Osteocyte (in vitro differentiated cells): ENCODE measurements at places on chromosomes 11 and 22. TPM values are rescaled to one million over a fixed set of nuclear protein-coding genes. Genes with fewer than 3 reads are reported as not detected.

The PPME1 gene
- total RNA-seq: 33.4 and 40.4 TPM in 2 replicates

The NXPE2 gene
- total RNA-seq: not detected in 2 replicates

The NELL1 gene
- total RNA-seq: not detected in 2 replicates

The SLC22A8 gene
- total RNA-seq: not detected in 2 replicates

The UPK3A gene
- total RNA-seq: not detected in 2 replicates

The MUC2 gene
- not detected in 2 replicates for total RNA-seq

DNA sequence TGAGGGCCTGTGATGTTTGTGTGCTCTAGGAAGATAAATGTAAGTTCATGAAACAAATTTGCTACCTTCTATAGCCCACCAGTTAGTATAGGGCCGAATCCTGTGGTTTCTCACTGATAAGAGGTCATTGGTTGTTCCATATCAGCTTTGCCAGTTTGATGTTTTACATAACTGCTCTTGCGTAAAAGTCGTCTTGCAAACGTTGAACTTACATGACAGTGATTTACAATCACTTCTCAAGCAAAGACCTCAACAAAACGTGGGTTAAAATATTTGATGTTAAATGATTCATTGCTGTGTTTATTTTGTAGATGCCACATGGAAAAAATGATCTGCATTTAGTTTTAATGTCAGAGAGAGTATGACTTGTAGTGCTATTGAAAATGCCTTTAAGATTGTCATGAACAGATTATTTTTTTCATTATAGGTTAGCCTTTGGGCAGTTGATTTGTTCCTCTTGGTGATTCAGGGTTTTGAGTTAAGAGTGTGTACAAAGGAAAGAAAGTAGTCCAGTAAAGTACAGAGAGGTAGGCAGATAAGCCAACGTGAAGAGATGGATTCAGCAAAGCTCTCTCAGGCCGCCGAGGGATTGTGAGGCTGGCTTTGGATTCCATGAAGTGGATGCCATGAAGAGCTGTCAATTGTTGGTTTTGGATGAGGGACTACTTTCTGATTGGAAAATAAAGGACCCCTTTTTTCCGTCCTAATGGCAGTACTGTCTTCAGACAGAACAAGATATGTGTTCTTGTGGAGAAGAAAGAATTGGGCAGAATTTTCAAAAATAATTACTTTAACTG, 2.6 kb downstream of the EWSR1 start:
- peaks cover 55% of the 10 kb centered on the region for H3K4me1 ChIP-seq
- H3K4me3 ChIP-seq: peak overlapping the region; percentile 94
- H3K36me3 ChIP-seq: peaks cover 46% of the 10 kb centered on the region
- peak overlapping the region; percentile 61 for H3K27ac ChIP-seq
- peak; percentile 6 for DNase-seq

GRCh38 chr11:61596542-61596941, 15.7 kb upstream of the SYT7 start:
- H3K36me3 ChIP-seq: no peaks in the 10 kb centered on the region
- no peak overlapping the region for H3K27ac ChIP-seq
- H3K4me3 ChIP-seq: no peak overlapping the region
- H3K27me3 ChIP-seq: peaks cover 36% of the 10 kb centered on the region
- DNase-seq: no peak

DNA sequence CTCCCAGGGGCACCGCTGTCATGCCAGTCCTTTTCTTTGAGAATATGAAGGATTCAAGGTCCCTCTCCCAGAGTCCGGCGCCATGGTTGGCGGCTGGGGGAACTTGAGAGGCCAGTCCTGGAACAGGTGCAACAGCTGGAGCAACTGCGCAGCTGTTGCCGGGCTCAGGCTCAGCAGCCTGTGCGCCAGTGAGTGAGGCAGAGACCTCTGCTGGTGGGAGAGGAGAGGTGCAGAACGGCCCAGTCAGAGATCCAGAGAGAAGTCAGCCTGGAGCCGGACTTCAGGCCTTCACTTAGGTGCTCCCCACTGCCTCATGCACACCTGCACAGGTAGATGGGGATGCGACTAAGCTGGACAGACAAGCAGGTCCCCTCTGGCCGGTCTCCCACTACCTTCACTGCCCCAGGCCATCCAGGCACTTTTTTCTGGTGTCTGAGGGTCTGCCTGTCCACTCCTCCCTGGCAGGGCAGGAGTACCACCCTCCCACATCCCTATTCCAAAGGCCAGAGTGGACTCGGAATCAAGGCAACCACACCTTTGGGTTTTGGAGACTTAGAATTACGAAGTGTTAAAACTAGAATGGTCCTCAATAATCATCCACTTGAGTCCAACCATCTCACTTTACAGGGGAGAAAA, 4.6 kb downstream of the CHRDL2 start:
- H3K4me3 ChIP-seq: no peak overlapping the region
- H3K36me3 ChIP-seq: no peaks in the 10 kb centered on the region
- peaks cover 5% of the 10 kb centered on the region for H3K4me1 ChIP-seq
- peaks cover 83% of the 10 kb centered on the region for H3K27me3 ChIP-seq

- H3K4me3 ChIP-seq: no peak overlapping the region
- H3K27ac ChIP-seq: no peak overlapping the region
- H3K27me3 ChIP-seq: peaks cover 35% of the 10 kb centered on the region
- no peaks in the 10 kb centered on the region for H3K4me1 ChIP-seq
- no peaks in the 10 kb centered on the region for H3K36me3 ChIP-seq
- DNase-seq: no peak
Measured at GRCh38 chr11:17457396-17458173, 19.1 kb downstream of the ABCC8 start.

DNA sequence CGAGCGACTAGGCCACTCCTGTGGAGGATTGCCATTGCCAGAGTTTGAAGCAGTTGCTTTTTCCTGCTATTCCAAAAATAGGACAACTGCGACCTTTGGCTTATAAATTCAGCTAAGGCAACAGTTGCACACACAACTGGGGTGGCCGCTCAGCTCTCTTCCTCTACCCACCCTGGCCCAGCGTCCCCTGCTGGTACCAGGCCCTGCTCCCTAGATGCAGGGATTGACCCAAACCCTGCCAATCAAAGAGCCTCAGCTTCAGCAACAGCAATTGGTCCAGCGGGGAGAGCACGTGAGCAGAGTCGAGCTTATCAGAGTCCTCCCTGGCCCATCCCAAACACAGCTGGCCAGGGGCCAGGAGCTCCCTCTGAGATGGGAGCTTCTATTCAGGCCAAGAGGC, 22.0 kb upstream of the CABP2 start:
- H3K27me3 ChIP-seq: peaks cover 19% of the 10 kb centered on the region
- H3K4me3 ChIP-seq: no peak overlapping the region

GRCh38 chr22:22903355-22903777, 15.8 kb downstream of the IGLL5 start:
- H3K4me1 ChIP-seq: no peaks in the 10 kb centered on the region
- H3K4me3 ChIP-seq: no peak overlapping the region
- no peak overlapping the region for H3K27ac ChIP-seq
- no peaks in the 10 kb centered on the region for H3K27me3 ChIP-seq
- DNase-seq: no peak

GRCh38 chr11:61476371-61476770, 32.2 kb upstream of the LRRC10B start:
- peaks cover 7% of the 10 kb centered on the region for H3K27me3 ChIP-seq
- H3K27ac ChIP-seq: no peak overlapping the region
- DNase-seq: no peak
- peaks cover 13% of the 10 kb centered on the region for H3K36me3 ChIP-seq
- H3K4me1 ChIP-seq: peaks cover 4% of the 10 kb centered on the region

DNA sequence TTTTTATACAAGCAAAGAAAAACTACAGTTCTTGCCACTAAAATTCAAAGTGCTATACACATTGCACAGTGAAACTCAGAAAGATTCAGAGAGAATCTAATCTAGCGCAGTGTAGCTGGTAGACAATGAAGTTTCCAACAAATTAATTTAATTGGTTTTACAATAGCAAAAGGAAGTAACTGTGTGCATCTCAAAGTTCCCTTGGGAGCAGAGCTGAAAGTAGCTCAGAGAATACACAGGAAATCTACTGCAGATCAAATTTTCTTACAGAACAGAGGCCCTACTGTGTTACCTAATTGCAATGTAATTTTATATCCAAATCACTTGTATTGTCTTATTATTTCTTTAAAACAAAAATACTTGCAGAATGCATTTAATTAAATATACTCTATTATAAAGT, 1396.2 kb upstream of the TENM4 start:
- no peaks in the 10 kb centered on the region for H3K36me3 ChIP-seq
- H3K4me3 ChIP-seq: no peak overlapping the region
- DNase-seq: no peak
- no peaks in the 10 kb centered on the region for H3K27me3 ChIP-seq
- no peak overlapping the region for H3K27ac ChIP-seq

GRCh38 chr11:92154611-92155010, 70.0 kb upstream of the FAT3 start:
- H3K4me1 ChIP-seq: no peaks in the 10 kb centered on the region
- H3K27me3 ChIP-seq: peaks cover 17% of the 10 kb centered on the region
- DNase-seq: no peak
- no peaks in the 10 kb centered on the region for H3K36me3 ChIP-seq

GRCh38 chr11:57426439-57426928, 437 bp downstream of the SLC43A3 start:
- DNase-seq: no peak
- peak overlapping the region; percentile 82 for H3K27ac ChIP-seq
- peaks cover 36% of the 10 kb centered on the region for H3K4me1 ChIP-seq
- no peaks in the 10 kb centered on the region for H3K27me3 ChIP-seq

DNA sequence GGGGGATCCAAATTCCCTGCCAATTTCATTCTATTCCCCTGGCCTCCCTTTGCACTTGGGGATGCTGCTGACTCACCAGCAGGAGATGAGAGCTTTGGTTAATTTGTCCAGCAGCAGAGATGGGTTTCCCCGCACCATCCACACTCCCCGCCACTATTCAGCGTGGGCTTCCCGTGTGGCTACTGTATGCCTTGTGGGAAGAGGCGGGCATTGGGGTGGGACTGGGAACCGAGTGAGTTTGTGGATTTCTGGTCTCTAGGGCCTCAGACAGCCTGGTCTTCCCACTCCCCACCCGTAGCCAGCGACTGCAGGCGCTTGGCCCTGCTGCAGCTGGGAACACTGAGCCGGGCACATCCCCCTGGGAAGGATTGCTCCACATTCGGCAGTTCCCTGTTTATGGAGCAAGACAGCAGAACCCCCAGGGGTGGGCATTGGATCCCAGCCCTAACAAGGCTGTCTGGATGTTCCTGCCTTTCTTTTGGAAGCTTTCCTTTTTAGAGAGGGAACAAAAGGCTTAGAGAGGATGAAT, 23.4 kb downstream of the KIAA1671 start:
- H3K27me3 ChIP-seq: peaks cover 4% of the 10 kb centered on the region
- no peak for DNase-seq
- H3K36me3 ChIP-seq: peaks cover 2% of the 10 kb centered on the region
- H3K4me3 ChIP-seq: no peak overlapping the region
